ENCODE measurements at places on chromosomes 1 and 21.

- DNase-seq: no peak
Observed at GRCh38 chr1:228074954-228075730, 7.4 kb upstream of the ARF1 start.

- DNase-seq: peak; percentile 33
Observed at GRCh38 chr1:234840253-234840652, 230.3 kb upstream of the IRF2BP2 start.

DNA sequence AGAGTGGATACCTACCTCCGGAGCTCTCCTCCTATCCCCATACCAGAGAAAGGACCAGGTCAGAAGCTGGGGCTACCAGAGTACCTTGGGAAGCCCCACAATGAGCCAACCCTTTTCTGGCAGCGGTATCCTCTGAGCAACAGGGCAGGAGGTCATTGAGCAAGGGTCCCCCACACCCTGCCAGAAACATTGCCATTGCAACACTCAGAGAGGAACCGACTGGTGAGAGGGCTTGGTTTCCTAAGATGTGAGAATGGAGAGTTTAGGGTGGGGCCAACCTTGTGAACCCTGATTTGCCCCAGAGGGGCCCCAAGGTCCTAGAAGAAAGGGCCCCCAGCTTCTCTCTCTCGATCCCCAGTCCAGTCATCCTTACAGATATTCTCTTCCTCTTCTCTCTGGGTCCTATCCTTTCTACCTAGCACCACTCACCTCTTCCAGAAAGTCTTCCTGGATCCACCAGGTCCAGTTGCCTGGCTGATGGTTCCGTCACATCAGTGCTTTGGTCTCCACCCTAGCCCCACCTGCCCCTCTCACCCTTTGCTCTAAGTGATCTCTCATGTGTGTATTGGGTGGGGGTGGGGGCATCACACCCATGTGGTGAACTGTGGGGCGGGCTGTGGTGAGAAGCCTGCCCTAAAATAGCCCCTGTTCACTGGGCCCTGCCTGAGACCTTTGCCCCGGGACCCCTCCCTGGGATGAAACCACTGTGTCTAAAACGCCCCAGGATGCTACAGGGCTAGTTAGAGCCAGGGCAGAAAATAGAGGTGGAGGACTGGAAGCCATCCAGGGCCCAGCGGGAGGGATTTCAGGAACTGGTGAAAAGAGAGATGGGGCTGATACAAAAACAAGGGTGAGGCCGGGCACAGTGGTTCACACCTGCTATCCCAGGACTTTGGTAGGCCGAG is 8.7 kb downstream of the FGR start:
- DNase-seq: no peak

GRCh38 chr1:18468570-18468969 is 12.2 kb upstream of the KLHDC7A start:
- no peak for DNase-seq

GRCh38 chr1:43448955-43449707 is 4.6 kb downstream of the HYI start:
- no peak for DNase-seq

GRCh38 chr1:228043281-228043848 is 36.6 kb downstream of the WNT3A start:
- peak; percentile 96 for DNase-seq

- DNase-seq: no peak
Observed at GRCh38 chr1:220441211-220441610, 86.7 kb upstream of the MARK1 start.

- no peak for DNase-seq
Observed at GRCh38 chr1:110135246-110135645, 15.0 kb upstream of the SLC6A17 start.

DNA sequence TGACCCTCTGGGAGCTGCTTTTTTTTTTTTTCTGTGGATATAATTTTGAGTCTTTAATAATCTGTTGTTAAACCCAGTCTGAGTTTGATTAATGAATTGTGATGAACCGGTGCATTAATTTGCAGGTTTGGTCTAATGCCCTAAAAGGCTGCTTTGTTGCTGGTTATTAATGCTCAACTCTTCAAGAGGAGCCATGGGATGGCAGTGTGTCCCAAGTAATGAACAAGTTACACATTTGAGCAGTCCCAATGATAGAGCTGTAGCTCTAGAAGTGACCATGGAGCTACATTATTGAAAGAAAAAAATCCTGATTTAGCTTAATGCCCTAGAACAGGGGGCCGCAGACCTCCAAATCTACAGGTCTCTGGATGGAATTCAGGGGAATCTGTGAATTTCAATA is 53.1 kb downstream of the RWDD3 start:
- DNase-seq: no peak

DNA sequence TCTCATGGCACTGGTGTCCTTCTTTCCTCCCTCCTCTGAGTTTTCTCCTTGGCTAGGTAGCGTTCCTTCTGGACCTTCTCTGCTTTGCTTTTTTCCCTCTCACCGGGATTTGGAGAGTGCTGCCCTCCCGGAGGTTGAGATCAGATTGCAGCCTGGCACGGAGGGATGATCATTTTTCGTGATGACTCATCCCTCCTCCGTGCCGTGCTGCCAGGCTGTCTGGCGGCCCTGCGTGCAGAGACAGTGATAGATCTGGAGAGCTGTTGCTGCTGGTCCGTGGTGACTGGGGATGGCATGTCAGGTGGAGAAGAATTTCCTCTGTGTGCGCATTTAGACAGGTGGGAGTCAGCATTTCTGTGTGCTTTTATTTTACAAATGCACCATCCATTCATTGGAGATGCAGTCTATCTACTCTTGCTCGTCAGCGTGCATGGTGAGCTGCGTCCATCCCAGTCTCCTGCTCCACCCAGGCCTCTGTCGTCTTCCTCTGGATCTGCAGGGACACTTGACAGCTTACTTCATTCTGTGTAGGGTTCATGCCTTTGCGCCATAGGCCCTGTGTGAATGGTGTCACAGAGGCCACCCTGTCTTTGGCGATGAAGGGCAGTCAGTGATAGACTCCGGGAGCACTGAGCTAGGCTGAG is 104.4 kb downstream of the PCBP3 start:
- no peak for DNase-seq

- DNase-seq: no peak
Observed at GRCh38 chr1:190904091-190904695, 426.5 kb upstream of the BRINP3 start.

GRCh38 chr1:75392278-75392677 is 218.6 kb downstream of the SLC44A5 start:
- DNase-seq: no peak

DNA sequence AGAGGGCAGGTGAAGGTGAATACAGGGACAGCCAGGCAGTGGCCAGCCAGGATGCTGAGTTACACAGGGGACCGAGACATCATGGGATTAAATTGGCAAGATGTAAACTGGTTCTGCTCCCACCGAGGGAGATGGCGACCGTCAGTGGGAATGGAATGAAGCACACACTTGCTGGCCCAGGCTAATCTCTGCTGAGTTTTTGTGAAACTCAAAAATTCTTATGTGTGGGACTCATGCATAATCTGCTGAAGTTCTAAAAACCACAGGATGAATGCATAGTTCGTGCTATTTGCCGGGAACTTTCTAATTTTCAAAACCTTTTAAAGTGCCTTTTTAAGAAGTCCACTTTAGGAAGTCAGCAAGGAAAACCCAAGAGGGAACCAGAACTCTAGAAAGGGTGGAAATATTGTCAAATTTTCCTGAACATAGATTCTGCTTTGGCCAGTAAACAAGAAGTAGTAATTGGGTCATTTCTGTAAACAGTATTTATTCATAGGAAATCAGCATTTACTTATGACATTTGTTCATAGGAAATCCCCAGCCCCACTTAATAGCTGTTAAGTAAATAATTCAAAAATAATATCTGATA is 85.4 kb upstream of the ROR1 start:
- no peak for DNase-seq

DNA sequence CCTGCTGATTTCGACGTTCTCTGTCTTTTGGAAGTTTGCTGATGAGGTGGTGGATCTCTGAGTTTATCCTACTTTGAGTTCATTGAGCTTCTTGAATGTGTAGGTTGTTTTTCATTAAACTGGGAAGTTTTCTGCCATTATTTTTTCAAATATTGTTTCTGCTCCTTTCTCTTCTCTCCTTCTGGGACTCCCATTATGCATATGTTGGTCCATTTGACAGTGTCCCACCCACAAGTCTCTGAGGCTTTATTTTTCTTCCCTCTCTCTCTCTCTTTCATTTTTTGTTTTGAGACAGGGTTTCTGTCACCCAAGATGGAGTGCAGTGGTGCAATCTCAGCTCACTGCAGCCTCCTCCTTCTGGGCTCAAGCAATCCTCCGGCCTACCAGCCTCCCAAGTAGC is 11.7 kb downstream of the TNFRSF18 start:
- DNase-seq: no peak

GRCh38 chr1:118479351-118479750 is 294.3 kb upstream of the SPAG17 start:
- no peak for DNase-seq

GRCh38 chr21:35563885-35564451 is 496.4 kb downstream of the SETD4 start:
- DNase-seq: no peak

GRCh38 chr1:54409156-54410142 is 3.3 kb upstream of the SSBP3 start:
- DNase-seq: no peak

- DNase-seq: peak; percentile 55
Observed at GRCh38 chr1:12464598-12465056, 153.4 kb downstream of the DHRS3 start.

DNA sequence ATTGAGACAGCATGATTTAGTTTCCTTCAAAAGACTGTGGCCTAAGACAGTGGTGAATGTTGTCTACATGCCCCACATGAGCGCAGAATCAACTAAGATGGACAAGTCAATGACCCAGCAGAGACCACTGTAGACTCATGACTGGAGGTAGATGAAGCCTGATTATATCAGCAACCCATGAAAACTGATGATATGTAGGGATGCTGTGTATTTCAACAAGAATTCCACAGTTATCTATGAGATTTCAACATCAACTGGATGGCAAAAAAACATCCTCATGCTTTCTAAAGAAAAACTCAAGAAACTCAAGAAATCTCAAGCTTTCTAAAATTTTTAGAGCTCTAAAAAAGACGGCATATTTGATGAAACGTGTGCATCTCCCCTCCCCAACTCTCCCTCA is 413.9 kb upstream of the LYPLAL1 start:
- no peak for DNase-seq

GRCh38 chr1:212531796-212532195 is 76.8 kb upstream of the ATF3 start:
- no peak for DNase-seq

DNA sequence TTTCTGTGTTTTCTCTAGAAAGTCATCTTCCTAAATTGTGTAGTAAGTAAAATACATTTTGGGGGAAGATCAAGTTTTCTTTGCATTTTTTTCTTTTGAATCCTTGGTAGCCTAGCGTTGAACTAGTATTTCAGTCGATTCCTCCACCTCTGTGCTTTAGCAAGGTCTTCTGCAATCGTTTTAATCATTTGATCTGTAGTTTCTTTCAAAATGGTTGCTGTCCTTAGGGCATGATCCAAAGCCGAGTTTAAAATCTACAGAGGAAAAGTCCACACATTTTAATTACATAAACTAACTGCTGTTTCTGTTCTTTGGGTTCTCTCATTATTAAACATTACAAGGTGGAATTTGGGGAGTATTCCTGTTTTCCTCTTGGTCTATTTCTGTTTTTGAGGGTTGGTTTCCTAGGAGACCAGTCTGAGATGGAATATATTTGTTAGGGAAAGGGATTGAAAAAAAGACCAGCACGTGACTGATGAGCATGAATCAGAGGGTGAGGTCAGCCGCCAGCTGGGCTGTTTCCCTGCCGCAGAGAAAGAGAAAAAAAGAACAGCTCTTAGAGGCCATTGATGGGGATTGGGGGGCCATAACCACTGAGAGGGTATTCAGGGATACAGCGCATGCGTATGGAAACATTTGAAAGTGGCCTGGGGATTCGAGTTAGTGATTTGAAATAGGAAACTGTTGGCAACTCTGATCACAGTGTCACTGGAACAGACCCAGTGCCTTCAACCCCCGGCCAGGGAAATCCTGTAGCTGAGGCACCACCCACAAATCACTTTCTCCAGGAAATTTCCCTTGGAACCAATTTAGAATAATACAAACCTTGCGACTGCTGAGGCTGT is 40.6 kb downstream of the AKNAD1 start:
- DNase-seq: peak; percentile 43

GRCh38 chr1:211469938-211470529 is 21.9 kb downstream of the RD3 start:
- no peak for DNase-seq

- DNase-seq: peak; percentile 92
Observed at GRCh38 chr1:214552174-214552608, 789 bp upstream of the PTPN14 start.

DNA sequence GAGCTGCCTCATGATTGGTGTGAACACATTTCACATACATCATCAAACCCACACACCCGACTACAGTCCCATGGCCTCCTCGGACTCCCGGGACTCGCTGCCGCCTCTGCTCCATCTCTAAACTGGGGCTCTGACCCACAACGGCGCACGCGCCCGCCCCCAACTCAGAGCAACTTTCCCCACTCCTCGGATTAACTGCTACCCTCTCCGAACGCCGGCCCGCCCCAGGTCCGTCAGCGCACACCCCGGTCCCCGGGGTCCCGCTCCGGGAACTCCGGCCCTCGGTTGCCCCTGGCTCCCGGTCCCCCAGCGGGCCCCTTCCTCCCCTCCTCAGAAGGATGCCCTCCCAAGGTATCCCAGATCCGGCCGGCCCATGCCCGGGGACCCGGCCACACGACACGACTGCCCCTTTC is 740 bp downstream of the DSTYK start:
- DNase-seq: no peak

- DNase-seq: peak; percentile 77
Observed at GRCh38 chr1:89523572-89524368, 859 bp upstream of the LRRC8B start.

DNA sequence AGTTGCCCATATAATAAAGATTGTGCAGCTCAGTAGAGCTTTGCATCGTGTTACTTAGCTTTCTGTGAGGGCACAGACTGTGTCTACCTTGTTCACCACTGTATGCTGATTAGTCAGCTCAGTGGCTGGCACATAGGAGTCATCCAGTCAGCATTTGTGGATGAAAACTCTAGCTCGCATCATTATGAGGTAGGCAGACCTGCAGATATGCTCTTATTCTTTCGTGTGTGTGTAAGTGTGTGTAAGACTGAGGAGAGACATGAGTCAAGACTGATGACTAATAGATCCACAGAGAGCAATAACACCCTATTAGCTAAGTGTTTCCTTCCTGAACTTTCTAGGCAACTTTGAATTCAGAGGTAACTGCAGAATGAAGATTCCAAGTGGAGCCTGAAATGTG is 17.1 kb downstream of the TTF2 start:
- peak; percentile 72 for DNase-seq

- no peak for DNase-seq
Observed at GRCh38 chr1:161879261-161879660, 113.1 kb downstream of the ATF6 start.

DNA sequence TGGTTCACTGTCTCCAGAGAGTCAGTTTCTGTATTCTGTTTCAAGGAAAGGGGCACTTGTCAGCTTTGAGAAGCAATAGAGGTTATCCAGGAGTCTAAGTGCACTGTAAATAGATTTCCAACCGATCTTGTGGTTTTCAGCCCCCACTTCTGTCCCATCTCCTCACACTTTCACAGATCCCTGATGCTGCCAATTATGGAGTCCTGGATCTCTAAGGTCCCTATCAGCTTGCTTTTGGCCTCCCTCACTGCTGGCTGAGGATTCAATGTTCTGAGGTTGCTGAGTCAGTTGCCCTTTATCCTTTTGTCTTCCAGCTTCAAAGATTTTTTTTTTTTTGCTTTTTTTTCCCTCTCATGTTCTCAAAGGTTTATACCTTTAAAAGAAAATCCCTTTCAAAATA is 98.4 kb downstream of the DIRAS3 start:
- no peak for DNase-seq

Data from PC-9 (cell line).